ENCODE measurements at places on chromosomes 2 and 18. TPM values are rescaled to one million over a fixed set of nuclear protein-coding genes. Genes with fewer than 3 reads are reported as not detected.

Gene PKDCC
- 87.0 TPM for polyA plus RNA-seq

Gene GREB1
- polyA plus RNA-seq, result 0.17 TPM

Gene CYP27A1
- polyA plus RNA-seq, result 31.0 TPM

Gene CD226
- 0.04 TPM for polyA plus RNA-seq

Gene OXER1
- 0.37 TPM for polyA plus RNA-seq

Gene TEX44
- not detected for polyA plus RNA-seq

Gene ABCA12
- polyA plus RNA-seq, result 0.04 TPM

Gene FBXO48
- polyA plus RNA-seq, result 0.89 TPM

Gene CD302
- polyA plus RNA-seq, result 12.3 TPM

Gene GALR1
- not detected for polyA plus RNA-seq

Gene SPP2
- not detected for polyA plus RNA-seq

Gene MAL
- not detected for polyA plus RNA-seq

Gene GPBAR1
- polyA plus RNA-seq, result 0.05 TPM

Gene TIMM21
- 49.0 TPM for polyA plus RNA-seq

Gene MEP1B
- polyA plus RNA-seq, result not detected

Gene NAPG
- 19.8 TPM for polyA plus RNA-seq

Gene MTHFD2
- polyA plus RNA-seq, result 234 TPM

Gene UGT1A9
- not detected for polyA plus RNA-seq

Gene SERPINB7
- 23.1 TPM for polyA plus RNA-seq

Gene AGXT
- polyA plus RNA-seq, result not detected

Gene TLX2
- not detected for polyA plus RNA-seq

Gene B3GNT7
- polyA plus RNA-seq, result 0.06 TPM

Gene PTPRN
- 11.7 TPM for polyA plus RNA-seq

Gene LCT
- polyA plus RNA-seq, result not detected

Gene GATA6
- polyA plus RNA-seq, result 1.3 TPM

Gene NBAS
- polyA plus RNA-seq, result 53.8 TPM

Gene ARHGAP28
- polyA plus RNA-seq, result 38.2 TPM

Gene IL36RN
- polyA plus RNA-seq, result not detected

Gene DSG3
- not detected for polyA plus RNA-seq

Gene PLCL1
- 0.22 TPM for polyA plus RNA-seq

Gene OSBPL6
- 4.5 TPM for polyA plus RNA-seq

Gene RFTN2
- 5.2 TPM for polyA plus RNA-seq

Gene DOK6
- polyA plus RNA-seq, result 0.16 TPM

Gene CCT4
- polyA plus RNA-seq, result 136 TPM

Gene KRTCAP3
- 0.60 TPM for polyA plus RNA-seq

Gene LYG2
- not detected for polyA plus RNA-seq

Gene APOB
- not detected for polyA plus RNA-seq
